Stimulated activated CD4-positive, alpha-beta T cell treated with anti-CD3 and anti-CD28 coated beads, Interleukin-15, amount 100 ng/mL, for 1 hour (primary cell): ENCODE measurements at places on chromosomes 7 and 10.

GRCh38 chr7:1818575-1819258 lies 148.6 kb downstream of the ELFN1 start:
- no peak for DNase-seq

GRCh38 chr7:3879355-3880075 lies 578.5 kb downstream of the SDK1 start:
- no peak for DNase-seq

DNA sequence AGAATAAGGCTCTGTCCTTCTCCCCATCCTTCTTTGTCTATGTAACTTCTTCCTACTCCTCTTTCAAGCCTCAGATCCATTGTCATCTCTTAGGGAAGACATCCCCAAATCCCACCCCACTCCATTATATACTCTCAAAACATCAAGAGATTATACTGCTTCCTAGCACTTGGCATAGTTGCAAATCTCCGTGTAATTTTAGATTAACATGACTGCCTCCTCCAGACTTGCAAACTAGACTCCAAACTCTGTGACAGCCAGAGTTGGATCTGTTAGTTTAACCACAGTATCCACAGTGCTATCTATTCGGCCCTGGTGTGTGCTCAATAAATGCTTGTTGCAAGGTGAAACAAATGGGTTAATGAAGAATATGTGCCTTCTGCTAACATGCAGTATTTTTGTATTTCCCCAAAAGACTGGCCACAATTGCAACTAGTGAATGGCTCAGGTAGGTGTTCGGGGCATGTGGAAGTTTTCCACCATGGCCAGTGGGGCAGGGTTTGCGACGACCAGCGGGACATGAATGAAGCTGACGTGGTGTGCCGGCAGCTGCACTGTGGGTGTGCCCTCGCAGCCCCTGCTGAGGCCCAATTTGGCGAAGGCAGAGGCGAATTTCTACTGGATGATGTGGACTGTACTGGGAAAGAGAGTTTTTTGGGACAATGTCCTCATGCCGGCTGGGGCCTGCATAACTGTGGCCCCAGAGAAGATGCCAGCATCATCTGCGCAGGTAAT lies 34.5 kb upstream of the C10orf120 start:
- no peak for DNase-seq

- DNase-seq = no peak
Measured at GRCh38 chr7:37297546-37297945, 151.1 kb downstream of the ELMO1 start.
